ENCODE measurements at places on chromosomes 13 and 19. TPM values are rescaled to one million over a fixed set of nuclear protein-coding genes. Genes with fewer than 3 reads are reported as not detected.

- no peak for DNase-seq
Observed at GRCh38 chr19:22532388-22533300, 101.5 kb upstream of the ZNF492 start.

DNA sequence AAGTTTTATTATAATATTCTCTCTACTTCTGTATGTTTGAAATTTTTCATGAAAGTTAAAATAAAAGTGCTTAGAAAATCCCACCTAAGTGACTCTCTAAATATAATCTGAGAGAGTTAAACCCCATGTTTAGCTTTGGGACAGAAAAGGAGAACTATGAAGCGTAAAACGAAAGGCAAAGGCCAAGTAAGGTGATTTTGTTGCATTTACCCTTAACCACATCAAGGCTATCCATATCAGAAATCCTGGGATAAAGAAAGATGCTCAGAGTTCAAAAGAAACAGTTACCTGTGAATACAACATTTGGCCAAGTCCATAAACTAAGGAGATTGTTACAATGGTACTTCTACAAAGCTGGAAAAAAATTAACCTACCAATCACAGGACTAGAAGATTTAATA, 31.3 kb downstream of the UBL3 start:
- no peak for DNase-seq

DNA sequence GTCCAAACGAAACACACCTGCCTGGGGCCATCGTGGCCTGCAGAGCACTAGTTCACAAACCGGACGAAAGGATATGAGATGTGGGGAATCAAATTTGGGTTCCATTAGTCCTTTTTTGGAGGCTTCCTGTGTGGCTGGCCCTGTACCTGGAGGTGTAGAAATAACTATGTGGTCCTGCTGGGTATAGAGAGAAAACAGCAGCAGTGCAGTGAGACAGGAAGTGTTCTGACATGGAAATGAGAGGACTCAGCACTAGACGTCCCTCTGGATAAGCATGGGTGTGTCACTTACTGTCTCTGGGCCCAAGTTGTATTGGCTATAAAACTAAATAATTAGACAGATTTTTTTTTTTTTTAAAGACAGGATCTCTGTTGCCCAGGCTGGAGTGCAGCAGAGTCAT, 12.3 kb downstream of the KDELR1 start:
- DNase-seq: no peak

- DNase-seq: peak; percentile 85
Observed at GRCh38 chr13:30616927-30617314, 799 bp upstream of the USPL1 start.

DNA sequence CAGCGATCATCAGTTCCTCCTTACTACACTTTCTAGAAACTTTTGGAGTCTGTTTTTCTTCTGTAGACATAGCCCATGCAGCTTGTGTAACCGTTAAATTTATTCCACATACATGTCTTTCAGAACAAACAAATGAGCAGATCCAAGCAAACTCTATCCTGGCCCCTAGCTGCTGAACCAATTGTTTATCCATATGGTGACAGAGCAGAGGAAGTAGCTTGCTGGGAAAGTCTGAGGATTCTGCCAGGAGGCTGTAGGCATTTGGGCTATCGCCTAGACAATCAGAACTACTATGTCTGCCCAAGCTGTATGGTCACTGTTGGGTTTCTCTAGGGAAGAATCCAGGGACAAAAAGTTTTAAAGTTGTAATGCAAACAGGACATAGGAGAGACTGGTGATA, 343.7 kb downstream of the SPRY2 start:
- DNase-seq: no peak

Gene GRIN2D
- total RNA-seq: 11.4 TPM

DNA sequence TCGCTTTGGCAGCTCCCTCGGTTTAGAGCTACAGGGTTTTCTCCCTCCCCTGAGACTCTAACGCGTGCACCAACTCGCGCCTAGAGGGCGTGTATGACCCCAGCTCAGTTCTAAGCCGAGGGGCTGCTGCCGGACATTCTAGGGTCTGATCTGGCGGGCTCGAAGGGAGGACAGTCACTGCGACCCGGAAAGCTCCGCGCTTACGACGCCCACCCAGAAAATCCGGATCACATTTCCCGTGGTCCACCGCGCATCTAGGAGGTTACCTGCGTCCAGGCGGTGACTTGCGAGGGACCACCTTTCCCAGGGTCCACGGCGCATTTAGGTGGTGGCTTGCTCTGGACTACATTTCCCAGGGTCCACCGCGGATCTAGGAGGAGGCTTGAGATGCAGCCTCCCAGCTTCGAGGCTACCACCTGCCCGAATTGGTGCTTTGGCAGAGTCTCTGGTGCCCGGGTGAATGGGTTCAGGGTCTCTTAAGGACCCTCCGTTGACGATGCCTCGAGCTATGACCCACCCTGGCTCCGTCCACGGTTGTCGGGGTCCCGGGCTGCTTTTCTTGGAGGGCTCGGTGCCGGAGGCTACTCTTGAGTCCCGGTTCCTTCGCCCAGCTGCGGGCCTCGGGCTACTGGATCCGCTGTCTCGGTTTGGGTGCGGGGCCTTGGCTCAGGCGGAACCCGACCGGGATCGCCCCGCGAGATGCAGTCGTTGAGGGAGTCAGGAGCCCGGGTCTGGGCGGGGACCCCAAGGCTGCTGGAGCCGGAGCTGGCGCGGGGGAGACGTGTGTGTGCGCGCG, 30.5 kb downstream of the ZNF146 start:
- DNase-seq: peak; percentile 35

GRCh38 chr13:103373916-103374315, 307.7 kb upstream of the SLC10A2 start:
- DNase-seq: no peak

Gene NCAN
- total RNA-seq: not detected

DNA sequence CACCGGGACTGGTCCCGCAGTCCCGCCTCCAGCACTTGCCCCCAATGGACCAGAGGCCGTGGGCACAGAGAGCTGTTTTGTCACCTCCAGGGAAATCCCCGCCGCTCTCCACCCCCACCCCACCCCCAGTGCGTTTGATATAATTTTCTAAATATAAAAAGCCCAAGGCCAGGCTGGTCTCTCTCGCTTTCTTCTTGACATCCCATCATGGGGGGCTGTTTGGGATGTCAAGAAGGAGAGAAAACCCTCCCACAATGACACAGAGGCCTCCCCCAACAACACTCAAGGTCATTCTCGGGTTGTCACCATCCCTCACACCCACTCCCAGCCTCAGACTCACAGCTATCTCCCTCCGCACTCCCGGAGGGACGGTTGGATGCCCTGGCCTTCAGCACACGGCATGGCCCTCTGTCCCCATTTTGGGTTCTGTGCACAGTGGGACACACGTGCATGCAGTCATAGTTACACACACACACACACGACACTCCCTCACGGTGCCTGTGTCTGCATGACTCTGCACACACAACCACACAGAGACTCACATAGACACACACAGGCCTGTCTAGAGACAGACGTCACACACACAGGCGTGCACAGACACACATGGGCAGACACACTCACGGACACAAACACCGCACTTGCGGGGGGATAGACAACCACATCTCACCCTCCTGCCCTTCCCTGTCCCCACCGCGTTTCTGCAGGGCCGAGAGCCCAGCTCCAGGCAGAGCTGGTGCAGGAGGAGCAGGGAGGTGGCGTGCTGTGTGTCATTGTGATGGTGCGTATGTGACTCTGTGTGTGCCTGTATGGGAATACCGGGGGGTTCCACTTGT, 4.8 kb upstream of the NFIC start:
- no peak for DNase-seq

GRCh38 chr19:588741-589692, 664 bp upstream of the HCN2 start:
- DNase-seq: no peak

- DNase-seq: no peak
Observed at GRCh38 chr13:59236309-59236919, 927.3 kb downstream of the DIAPH3 start.

Gene IZUMO1
- total RNA-seq: not detected

- DNase-seq: no peak
Observed at GRCh38 chr19:1336079-1336684, 47.5 kb upstream of the NDUFS7 start.

All from A673 (cell line).